Stimulated activated CD4-positive, alpha-beta T cell treated with anti-CD3 and anti-CD28 coated beads, Interleukin-4, amount 100 ng/mL, for 48 hours (primary cell): ENCODE measurements at places on chromosomes 7 and 10.
A peak's percentile ranks its signal among the peaks of the same experiment; 100 is the strongest.

GRCh38 chr7:41010418-41010817, 692.5 kb downstream of the INHBA start:
- no peak for DNase-seq

DNA sequence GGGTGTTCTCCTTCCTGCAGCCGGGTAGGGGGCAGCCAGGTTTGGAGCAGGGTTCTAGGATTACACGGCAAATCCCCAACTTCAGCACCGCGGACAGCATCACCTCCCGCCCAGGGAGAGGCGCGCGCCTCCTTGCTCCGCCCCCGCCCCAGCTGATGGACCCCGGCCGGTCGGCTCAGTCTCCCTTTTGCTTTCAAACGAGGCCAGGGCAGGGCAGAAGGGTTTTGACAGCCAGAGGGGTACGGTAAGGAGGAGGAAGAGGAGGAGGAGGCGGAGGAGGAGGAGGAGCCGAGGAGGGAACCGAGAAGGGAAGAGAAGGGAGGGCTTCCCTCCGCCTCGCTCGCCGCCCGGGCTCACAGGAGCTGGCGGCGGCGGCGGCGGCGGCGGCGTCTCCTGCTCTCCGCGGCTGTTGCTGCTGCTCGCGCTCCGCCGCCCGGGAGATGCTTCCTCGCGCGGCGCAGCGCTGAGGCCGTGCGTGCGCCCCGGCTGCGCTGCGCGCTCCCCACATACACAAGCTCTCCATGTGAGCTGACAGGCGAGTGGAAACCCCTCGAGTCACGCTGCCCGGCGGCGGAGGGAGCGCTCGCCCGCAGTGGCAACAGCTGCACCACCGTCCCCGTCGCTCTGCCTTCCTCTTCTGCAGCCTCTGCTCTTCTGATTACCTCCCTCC, 615 bp upstream of the CNTNAP2 start:
- DNase-seq, result peak; percentile 21

DNA sequence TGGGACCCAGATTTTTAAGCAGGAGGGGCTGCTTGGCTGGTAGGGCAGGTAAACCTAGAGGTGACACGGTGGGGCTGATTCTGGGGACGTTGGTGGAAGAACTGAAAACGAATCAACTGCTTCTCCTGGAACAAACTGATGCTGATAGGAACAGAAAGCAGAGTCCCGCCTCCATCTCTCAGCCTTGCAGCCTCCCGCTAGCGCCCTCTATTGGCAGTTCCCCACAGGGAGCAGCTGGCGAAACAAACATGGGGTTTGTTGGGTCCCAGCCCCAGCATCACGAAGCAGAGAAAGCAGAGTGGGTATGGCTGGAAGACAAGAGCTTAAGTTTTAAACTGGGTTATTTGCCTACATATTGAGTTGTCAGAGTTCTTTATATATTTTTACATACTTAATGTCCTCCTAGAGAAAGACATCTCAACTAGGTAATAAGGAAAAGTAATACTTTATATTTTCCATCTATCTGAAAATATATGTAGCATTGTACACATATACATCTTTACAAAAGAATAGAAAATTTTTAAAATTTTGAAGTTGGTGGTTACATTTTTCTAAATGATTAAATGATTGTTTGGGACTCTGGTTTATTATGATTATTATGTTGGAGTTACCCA, 42.3 kb upstream of the FOXI2 start:
- peak; percentile 58 for DNase-seq

DNA sequence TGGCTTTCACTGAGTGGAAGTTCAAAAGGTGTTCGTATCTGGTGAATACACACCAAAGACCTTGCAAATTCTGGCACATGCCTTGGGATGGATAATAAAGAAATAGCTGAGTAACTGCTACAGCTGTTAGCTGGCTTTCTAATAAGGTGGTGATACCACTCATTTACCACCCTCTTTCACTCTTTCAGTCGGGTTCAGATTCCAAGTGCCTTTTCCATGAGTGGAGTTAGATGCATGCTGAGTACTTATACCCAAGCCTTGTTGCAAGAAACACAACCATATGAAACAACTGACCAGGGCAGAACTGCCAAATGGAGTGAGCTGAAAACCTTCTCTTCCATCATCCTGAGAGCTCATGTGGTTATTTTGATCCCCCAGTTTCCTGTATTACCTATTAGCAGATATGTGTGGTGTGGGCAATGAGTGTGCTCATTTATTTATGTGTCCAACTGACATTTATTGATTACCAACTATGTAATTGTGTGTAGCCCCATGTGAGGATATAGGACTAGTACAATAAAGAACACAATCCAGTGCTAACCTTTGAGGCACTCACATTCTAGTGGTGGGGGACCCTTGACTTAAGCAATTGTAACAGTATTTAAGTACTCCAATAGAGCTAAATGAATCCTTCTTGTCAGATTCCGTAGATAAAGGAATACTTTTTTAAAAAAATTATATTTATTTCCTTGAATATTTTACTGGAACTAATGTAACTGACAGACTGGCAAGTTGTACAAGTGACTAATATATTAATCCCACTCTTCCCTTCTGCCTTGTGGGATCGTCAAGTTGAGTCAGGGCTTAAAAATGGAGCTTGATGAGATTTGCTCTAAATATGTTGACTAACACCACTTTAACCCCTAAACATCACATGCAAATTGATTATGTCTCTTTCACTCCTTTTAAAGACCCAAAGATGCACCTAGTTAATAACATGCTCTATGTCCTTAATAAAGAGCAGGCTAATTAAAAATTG, 124.7 kb downstream of the ARID5B start:
- DNase-seq, result no peak

- no peak for DNase-seq
These were observed 35.5 kb downstream of the RPA3 start for GRCh38 chr7:7682861-7683260.

DNA sequence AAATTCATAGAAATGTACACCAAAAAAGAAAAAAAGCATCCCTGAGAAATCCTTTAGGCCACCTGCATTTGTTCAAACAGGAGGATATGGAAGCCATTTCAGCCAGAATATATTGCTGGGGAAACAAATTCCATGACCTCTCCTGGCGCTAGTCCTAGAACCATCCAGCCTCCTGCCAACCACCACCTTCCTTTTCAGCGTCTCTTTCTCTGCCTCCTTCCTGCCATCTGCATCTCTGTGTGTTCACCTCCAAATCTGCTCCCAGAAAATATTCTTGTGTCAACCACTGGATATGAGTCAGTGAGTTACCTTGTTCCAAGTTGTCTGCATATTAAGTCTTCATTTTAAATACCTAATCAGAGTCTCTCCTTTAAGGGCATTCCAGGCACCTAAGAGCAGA, 50.6 kb upstream of the NPY start:
- no peak for DNase-seq

DNA sequence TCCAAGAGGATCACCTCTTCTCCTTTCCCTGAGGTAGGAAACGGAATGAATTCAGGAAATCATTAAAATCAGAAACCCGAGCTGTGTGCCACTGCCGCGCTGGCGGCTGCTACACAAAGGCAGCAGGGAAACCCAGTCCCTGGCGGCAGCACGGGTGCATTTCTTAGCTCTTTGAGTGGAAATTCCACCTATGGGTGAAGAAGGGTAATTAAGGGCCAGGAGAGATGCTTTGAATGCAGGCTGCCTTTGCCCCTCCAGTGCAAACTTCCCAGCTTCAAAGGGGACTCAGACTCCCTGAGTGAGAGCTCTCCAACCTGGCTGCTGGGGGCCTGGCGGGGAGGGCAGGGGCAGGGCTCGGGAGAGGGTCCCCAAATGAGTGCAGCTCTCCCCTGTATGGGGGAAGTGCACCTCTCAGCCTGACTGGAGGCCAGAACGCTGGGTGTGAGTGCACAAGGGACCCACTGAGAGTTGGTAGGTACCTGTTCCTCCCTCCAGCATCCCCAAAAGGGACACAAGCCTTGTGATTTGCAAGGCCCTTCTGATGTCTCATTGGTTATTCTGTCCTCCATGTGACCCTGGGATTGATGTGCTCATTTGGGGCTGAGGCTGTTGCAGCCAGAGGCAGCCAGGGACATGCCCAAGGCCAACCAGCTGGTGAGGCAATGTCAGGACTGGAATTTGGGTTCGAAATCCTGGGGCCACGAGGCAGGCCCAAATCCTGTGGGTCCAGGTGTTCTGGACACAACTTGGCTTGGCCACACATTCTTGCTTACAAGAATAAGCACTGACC, 16.3 kb upstream of the ZMIZ1 start:
- DNase-seq, result no peak

GRCh38 chr10:129131457-129132132, 335.4 kb upstream of the MGMT start:
- DNase-seq, result no peak

GRCh38 chr7:11457419-11457818, 374.6 kb downstream of the THSD7A start:
- DNase-seq, result no peak

DNA sequence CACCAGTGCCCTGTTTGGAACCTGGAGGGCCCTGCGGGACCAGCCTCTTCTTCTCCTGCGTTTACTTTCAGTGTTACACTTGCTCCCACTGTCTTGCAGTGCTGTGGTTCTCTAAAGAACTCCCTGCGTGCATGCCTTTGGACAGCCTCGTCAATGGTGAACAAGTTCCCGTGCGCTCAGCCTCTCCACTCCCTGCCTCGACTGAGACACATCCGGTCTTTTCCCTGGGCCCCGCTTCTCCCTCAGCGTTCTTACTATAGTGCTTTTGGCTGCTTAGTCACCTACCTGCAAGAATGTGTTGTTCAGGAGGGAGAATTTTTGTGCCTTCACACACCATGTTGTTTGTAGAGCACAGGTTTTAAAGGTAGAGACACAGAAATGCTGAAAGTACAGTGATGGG, 520.7 kb upstream of the MKI67 start:
- DNase-seq, result no peak

DNA sequence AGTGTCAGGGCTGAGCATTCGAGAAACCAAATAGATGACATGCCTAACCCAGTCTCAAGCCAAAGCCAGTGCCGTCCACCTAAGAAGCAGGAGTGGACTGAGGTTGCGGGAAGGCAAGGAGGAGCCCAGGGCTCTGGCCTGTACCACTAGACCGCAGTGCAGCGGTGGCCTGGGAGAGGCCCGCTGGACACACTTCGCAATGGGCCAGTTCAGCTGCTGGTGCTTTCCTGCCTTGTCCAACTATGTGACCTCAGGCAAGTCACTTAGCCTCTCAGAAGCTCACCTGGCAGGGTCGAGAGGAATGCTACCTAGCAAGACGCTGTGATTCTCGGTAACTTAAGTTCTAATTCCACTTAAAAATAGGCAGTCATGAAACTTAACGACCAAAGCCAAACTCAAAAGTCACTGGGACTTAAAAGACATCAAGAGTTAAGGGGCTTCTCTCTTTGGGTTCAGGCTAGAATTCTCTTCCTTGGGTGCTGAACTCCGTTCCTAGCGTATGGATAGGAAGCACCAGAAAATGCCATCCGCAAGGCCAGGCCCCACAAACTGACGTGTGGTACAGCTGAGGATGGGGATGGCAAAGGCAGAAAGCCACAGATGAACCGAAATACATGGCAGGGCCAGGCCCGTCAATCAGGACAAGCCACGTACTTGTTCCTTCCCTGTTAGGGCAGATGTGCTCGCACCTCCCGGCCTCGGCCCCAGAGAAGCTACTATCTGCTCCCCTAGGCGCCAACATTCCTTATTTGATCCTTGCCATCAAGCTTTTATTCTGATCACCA, 34.2 kb downstream of the CTBP2 start:
- DNase-seq, result no peak

DNA sequence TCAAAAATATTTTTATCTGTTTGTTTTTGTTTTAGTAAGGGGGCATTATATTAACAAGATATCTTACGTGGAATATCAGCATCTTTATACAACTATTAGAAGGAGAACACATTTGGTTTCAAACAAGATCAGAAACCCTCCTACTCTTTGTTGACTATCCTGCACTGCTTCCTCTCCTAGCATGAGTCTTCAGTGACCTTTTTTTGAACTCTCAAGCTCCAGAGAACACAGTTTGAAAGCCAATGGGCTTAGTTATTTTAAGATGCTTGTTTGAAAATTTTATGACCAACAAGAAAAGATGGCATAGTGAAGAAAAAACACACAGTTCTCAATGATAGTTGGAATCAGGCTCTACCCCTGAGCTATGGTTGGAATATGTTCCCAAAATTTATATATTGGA, 37.2 kb upstream of the RTKN2 start:
- no peak for DNase-seq

- DNase-seq, result no peak
These were observed 41.4 kb downstream of the MRC1 start for GRCh38 chr10:17850501-17850900.

- DNase-seq, result no peak
These were observed 47.3 kb upstream of the BHLHA15 start for GRCh38 chr7:98163704-98164494.

DNA sequence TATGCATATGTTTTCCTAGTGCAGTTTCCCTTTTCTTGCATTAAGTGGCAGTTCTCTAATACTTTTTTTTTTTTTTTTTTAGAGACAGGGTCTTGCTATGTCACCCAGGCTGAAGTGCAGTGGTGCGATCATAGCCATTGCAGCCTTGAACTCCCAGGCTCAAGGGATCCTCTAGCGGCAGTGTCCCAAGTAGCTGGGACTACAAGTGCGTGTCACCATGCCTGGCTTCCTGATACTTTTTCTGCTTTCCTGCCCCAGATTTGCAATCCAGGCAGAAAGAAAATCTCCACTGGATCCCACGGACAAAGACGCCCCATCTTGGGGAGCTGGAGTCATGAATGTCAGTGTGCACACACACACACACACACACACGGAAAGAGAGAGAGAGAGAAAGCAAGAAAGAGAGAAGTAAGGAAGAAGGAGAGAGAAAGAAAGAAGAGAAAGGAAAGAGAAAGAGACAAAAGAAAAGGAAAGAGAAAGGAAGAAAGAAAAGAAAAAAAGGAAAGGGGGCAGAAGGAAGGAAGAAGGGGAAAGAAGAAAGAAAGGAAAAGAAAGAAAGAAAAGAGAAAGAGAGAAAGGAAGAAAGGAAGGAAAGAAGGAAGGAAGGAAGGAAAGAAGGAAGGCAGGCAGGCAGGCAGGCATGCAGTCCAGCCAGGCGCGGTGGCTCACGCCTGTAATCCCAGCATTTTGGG, 37.5 kb upstream of the OCM2 start:
- DNase-seq, result no peak

- DNase-seq, result no peak
These were observed 53.1 kb downstream of the PRF1 start for GRCh38 chr10:70549351-70549961.

GRCh38 chr7:74289659-74290552, 699 bp downstream of the CLIP2 start:
- DNase-seq, result no peak

GRCh38 chr10:127254276-127254675, 57.9 kb upstream of the INSYN2A start:
- no peak for DNase-seq

- no peak for DNase-seq
These were observed 165.3 kb downstream of the WNT2 start for GRCh38 chr7:117157241-117158209.

DNA sequence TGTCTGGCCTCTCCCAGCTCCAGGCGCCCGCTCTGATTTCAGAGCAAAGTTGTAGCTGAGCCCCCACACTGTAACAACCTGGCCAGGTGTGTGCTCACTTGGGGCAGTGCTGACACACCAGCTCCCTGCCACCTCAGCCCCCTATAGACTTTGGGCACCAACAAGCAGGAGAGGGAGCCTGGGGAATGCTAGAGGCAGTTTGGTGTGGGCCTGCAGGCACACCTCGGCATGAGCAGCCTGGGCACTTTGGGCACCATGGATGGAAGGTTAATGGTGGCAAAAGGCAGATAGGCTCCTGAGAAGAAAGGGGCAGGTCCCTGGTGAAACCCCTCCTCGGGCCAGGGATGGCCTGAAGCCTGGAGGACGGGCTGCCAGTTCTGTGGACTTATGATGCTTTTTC, 212.7 kb upstream of the GNAI1 start:
- no peak for DNase-seq
